GM12865 (cell line): ENCODE measurements at places on chromosomes 3 and 15.

- peak; percentile 58 for DNase-seq
Measured at GRCh38 chr15:88664151-88664778, 25.4 kb downstream of the ISG20 start.

GRCh38 chr3:34132069-34132692 is 333.8 kb downstream of the PDCD6IP start:
- no peak for DNase-seq

DNA sequence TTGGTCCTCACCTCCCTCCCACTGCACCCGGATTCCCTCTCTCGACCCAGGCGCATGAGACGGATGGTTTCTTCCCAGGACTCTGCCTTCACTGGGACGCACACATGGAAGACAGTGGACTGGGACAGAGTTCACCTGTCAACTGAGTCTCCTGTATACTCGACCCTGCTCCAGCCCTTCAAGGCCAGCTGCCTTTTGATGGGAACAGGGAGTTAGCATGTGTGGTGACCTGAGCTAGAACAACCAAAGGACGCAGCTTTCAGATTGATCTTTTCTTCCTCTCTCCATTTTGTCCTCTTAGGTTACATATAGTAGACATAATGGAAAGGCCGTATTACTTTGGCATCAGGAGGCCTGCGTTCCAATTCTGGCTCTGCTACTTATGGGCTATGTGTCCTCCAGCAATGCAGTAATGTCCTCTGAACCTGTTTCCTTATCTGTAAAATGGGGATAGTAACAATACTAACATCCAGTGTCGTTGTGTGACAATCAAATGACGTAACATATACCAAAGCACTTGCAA is 94.1 kb downstream of the PEX5L start:
- no peak for DNase-seq

DNA sequence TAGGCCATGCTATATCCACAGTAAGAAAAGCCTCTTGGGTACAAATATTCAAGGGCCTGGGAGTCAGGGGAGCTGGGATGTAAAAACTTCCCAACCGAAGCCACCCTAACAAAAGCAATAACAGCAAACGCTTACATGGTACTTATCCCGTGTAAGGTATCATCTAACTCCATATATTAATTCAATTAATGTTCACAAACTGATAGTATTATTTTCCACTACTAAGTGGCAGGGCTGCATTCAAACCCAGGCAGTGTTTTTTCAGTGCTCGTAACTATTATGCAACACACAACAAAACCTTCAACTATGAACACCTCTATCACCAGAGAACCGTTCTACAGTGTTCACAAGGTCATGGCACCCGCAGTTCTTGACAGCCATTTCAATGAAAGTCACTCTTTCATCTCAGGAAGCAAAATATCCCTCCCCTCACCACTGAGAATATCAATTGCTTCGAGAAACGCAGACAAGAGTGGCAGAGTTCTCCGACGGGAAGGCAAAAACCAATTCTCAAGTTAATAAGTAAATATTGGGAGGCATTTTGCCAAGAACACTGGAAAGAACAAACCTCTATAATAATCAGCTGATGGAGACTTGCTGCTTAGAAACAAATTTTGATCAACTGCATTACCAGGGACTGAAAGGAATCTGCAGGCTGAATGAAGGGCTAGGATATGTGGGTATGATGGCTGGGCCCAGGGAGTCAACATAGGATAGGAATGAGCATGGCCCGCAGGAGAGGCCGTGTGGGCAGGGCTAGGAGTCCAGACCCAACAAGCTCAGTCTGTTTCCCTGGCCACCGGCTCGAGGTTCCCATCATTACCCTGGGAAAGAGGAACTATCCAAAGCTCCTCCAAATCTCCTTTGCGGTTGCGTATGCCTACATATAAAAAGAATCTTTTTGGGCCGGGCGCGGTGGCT is 72.3 kb downstream of the XXYLT1 start:
- DNase-seq, result no peak

- DNase-seq, result no peak
Measured at GRCh38 chr15:57554063-57554811, 37.5 kb upstream of the MYZAP start.

- DNase-seq, result no peak
Measured at GRCh38 chr15:68232937-68233336, 3.4 kb upstream of the CLN6 start.

DNA sequence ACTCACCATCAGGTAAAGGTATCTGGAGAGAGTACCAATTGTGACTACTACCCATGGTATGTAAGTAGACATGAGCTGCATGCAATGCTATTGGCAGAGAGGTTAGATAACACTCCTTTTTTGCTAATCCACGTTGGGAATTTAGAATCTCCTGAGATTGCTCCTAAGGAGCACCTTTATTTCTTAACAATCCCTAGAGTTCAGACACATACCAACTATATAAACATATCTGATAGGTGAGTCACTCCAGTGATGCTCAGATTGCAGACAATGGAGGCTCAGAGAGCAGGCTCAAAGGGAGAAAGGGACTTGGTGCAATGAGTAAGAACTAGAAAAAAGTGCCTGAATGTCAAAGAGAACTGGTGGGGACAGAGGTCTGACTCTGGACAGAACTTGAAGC is 47.0 kb upstream of the LRRFIP2 start:
- peak; percentile 7 for DNase-seq

- no peak for DNase-seq
Measured at GRCh38 chr3:108024146-108024850, 66.5 kb downstream of the CD47 start.

DNA sequence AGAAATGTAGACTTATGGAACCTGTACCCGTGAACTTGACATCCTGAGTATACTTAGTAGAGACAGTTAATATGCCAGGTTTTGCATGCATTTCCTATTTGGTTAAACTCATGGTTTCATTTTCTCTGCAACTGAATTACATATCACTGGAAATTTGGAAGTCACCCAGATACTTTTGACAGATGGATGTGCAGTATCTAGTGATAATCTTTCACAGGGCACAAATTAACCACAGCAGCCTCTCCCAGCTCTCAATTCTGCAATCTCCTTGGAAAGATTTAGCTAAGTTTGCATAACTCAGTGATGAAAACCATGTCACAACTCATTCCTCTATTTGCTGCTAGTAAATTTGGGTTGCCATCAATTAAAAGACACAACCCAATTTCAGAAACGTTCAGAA is 162.3 kb upstream of the TPM1 start:
- no peak for DNase-seq
